ENCODE measurements at places on chromosomes 16 and 17.

DNA sequence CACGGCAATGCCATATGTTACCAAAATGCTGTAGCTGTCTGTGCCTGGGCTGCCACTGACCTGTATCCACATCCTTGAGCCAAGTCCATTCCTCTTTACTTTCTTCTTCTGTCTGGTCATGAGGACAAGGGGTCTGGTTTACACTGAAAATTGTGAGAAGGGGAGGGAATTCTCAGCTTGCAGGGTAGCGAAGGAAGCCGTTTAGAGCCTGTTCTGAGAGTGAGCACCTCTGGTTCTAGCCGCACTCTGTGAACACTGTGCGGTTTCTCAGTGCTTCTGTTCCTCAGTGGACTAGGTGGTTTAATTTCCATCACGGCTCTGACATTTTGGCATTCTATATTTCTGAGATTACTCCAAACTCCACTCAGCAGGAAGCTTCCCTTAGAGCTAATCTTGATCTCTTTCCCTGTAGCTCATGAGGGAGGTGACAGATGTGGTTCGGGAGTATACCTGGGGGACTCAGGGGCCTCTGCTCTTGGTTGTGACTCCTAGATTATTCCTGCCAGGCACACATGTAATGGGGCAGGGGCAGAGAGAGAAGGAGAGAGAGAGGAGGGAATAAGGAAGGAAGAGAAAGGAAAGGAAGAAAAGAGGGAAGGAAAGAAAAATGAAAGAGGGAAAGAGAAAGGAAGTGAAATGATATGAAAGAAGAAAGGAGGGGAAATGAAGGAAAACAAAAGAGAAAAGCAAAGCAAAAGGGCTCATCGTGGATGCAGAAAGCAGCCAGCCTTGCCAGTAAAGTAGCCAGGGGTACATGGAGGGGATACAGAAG lies 14.2 kb upstream of the TBX21 start:
- DNase-seq: no peak

- no peak for DNase-seq
Observed at GRCh38 chr16:48128769-48129168, 27.0 kb downstream of the ABCC12 start.

- no peak for DNase-seq
Observed at GRCh38 chr16:58120234-58120633, 8.9 kb downstream of the CFAP20 start.

- DNase-seq: no peak
Observed at GRCh38 chr17:69874175-69874670, 200.8 kb upstream of the KCNJ16 start.

DNA sequence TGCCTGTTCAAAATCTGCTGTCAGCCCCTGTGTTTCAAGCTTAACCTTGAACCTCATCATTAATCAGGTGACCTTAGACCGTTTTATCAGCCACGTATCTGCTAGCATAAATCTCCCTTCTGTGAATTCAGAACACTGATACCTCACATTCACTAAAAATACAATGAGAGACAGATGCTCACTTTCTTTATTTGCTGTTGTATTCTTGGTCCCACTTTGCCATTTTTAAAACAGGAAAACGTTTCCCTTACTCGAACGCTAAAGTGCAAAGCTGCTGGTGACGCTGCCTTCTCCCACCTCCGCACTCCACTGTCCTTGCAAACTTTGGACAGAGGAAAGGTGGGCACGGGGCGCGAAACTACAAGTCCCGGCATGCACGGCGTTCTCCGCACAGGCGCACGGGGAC lies 220 bp upstream of the ARHGAP44 start:
- DNase-seq: no peak

DNA sequence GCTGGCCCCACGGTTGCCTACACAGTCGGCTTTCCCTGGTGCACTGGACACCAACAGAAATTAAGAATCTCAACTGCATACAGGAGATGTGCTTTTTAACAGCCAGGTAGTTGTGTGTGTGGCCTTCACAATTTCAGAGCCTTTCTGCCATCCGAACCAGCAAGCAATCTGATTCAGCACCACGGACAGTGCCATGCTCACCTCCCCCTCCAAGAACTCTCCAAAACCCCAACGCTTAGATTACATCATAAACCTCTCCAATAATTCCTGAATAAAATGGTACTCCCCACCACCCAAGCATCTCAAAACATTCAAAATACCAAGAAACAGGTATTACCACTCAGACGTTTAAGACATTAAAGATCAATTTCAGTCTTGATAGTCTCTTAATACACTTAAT lies 31.8 kb downstream of the USP7 start:
- DNase-seq: peak; percentile 30

- DNase-seq: peak; percentile 52
Observed at GRCh38 chr17:76598004-76598439, 12.4 kb upstream of the ST6GALNAC2 start.

- peak; percentile 23 for DNase-seq
Observed at GRCh38 chr16:67678354-67679023, 11.9 kb downstream of the C16orf86 start.

- DNase-seq: no peak
Observed at GRCh38 chr17:65229621-65229995, 92.4 kb downstream of the RGS9 start.

- DNase-seq: no peak
Observed at GRCh38 chr17:63640038-63640437, 17.8 kb downstream of the MAP3K3 start.

DNA sequence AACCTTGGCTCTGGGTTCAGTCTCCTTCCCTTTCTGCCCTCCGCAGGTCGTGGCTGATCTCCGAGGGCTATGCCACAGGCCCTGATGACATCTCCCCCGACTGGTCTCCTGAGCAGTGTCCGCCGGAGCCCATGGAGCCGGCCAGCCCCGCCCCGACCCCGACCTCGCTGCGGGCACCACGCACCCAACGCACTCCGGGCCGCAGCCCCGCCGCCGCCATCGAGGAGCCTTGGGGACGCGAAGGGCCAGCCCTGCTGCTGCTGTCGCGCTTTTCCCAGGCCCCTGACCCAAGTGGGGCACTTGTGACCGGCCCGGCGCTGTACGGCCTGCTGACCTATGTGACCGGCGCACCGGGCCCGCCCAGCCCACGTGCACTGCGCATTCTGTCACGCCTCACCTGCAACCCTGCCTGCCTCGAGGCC lies 5.1 kb downstream of the ARMC5 start:
- no peak for DNase-seq

- no peak for DNase-seq
Observed at GRCh38 chr17:50608700-50609379, 25.8 kb upstream of the ABCC3 start.

GRCh38 chr16:85019659-85020245 lies 7.8 kb upstream of the KIAA0513 start:
- no peak for DNase-seq

GRCh38 chr17:30436729-30437128 lies 40.5 kb upstream of the GOSR1 start:
- DNase-seq: no peak

DNA sequence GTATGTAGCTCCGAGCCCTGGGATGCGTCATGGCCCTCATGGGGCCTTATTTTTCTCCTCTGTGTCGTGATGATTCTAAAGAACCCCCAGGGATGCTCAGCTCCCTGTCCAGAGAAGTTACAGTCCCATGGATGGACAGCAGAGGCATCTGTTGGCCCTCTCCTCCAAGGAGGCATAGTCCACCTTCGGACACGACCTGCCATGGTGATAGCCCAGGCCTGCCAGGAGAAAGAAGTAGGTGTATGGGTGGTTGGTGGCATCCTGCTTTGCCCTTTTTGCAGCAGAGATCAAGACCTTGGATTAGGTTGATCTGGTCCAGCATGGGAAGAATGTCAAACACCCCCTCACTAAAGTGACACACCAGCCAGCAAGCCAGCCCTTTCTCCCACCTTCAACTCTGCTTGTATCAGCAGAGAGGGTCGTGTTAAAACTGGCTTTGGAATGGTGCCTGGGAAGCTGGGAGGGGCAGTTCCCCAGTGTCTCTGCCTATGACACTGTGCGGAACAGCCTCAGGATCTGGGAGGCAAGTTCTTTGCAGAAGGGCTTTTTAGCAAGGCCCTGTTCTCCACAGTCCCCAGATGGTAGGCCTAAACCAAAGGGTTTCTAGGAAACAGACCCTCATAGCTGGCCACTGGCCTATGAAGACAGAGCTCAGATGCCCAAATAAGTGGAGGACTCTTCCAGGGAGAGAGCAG lies 259.9 kb upstream of the RPL38 start:
- no peak for DNase-seq

- no peak for DNase-seq
Observed at GRCh38 chr16:30567160-30567990, 4.1 kb downstream of the ZNF688 start.

DNA sequence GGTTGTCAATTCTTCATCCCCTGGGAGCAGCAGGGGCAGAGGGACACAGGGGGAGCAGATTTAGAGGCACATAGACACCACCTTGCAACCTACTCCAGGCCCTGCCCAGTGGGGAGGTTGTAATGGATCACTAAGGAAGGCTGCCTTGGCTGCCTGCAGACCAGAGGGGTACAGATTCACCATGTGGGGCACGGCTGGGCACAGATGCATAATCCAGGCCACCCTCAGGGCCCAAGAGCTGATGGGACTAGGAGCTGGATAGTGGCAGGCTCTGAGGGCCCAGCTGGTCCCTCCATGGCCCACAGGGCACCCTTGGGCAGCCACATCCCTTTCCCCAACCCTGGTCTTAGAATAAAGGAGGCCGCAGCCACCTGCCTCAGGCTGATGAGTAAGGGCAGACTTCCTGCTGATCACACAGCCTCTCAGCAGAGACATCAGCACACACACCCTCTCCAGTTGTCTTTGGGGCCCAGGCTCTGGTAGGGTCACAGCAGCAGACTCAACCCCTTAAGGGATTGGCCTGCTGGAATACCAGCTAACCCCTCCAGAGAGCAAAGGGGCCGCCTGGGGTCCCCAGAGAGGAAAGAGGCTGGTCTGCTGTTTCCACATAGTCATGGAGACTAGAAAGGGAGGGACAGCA lies 224.9 kb downstream of the GSG1L start:
- no peak for DNase-seq

- DNase-seq: no peak
Observed at GRCh38 chr17:80577876-80578570, 33.4 kb downstream of the RPTOR start.

GRCh38 chr17:79039886-79040285 lies 15.9 kb downstream of the C1QTNF1 start:
- DNase-seq: no peak

DNA sequence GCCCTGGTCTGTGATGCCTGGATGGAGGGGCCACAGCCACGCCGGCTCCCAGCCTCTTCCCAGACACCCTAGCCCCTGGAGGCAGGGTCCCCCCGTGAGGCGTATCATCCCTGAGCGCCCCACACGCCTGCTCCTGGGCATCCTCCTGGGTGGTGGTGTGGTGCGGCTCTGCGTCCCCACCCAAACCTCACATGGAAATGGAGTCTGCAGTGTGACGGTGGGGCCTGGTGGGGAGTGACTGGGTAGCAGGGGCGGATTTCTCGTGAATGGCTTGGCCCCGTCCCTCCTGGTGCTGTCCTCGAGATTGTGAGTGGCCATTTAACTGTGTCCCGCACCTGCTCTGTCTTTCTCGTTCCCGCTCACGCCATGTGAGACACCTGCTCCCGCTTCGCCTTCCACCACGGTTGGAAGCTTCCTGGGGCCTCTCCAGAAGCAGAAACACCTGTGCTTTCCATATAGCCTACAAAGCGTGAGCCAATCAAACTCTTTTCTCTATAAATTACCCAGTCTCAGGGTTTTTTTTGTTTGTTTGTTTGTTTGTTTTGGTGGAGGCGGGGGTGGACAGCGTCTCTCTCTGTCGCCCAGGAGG lies 5.9 kb upstream of the SSTR5 start:
- no peak for DNase-seq

GRCh38 chr17:31534223-31534888 lies 142.9 kb downstream of the RAB11FIP4 start:
- DNase-seq: no peak

GRCh38 chr16:23930791-23931190 lies 95.0 kb downstream of the PRKCB start:
- no peak for DNase-seq

DNA sequence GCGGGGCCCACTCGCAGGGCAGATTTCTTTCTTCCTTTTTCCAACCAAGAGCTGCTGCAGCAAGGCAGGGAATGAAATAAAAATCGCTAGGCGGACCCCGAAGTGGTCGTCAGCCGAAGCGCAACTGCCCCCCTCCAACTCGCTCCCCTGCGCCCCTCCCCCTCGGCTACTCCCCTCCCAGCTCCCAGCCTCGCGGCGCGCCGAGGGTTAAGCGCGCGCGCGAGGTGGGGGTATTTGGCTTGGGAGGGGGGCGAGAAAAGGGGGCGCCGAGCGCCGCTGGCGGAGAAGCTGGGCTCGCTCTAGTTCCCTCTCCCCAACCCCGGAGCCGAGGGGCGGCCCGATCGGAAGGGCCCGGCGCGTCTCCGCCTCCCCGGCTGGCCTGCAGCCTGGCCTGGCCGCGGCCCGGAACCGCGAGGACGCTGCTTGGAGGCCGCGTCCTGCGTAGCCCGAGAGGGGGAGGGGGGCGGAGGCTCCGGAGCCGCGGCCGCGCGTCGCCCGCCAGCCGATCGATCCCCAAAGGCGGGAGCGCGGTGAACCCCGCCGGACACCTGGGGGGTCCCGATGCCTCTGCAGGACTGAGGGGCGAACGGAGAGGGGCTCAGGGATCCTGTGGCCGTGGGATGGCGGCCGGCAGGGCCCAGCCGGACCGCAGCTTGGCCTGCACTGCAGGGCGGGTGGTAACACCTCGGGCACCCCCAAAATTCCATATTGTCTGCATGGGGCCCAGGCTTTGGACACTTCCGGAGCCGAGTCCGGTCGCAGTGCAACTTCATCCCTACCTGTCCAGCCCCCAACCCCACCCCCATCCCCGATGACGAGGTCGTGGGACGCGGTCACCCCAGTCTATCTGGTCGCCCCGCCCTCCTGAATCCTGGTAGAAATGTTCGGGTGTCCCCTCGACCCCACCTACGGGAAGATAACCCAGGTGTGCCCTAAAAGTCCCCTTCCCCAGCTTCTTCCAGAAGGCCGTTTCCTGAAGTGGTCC lies 4.9 kb upstream of the CBX4 start:
- DNase-seq: no peak

- no peak for DNase-seq
Observed at GRCh38 chr17:68289936-68290267, 1.0 kb downstream of the SLC16A6 start.

Measured in HT-29 (cell line).